ENCODE measurements at places on chromosomes 11 and 22.

GRCh38 chr22:35212009-35212408, 45.3 kb upstream of the HMGXB4 start:
- no peak for DNase-seq

DNA sequence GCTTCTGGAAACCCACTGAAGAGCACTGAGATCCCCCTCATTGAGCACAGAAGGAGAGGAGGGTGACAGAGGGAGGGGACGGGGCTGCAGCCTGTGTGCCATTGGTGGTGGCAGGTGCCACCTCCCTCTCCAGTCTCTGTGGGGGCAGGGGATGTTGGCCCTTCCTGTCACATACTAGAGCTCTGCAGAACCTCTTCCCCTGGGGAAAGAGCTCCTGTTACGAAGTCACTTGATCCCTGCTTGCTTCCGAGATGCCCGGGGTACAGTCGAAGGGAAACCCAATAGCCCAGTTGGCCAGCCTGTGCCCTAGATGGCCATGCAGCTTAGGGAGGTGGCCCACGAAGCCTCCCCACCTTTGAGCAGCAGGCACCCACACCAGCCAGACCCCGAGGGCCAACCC, 29.4 kb downstream of the DAGLA start:
- DNase-seq: no peak

GRCh38 chr11:43832536-43832935, 48.1 kb upstream of the ALKBH3 start:
- no peak for DNase-seq

GRCh38 chr11:118763041-118763440, 27.9 kb downstream of the DDX6 start:
- no peak for DNase-seq

GRCh38 chr11:74638869-74639268, 46.5 kb downstream of the POLD3 start:
- no peak for DNase-seq

GRCh38 chr11:64103277-64103985, 62.5 kb downstream of the MACROD1 start:
- DNase-seq: no peak
